ENCODE measurements at places on chromosomes 13 and 19.

GRCh38 chr13:44300895-44301638, 72.6 kb upstream of the SERP2 start:
- peak; percentile 92 for DNase-seq

GRCh38 chr19:3095441-3096191, 1.5 kb downstream of the GNA11 start:
- peak; percentile 34 for DNase-seq

GRCh38 chr13:41059456-41060081, 1.7 kb upstream of the WBP4 start:
- no peak for DNase-seq

GRCh38 chr13:44140888-44141724, 232.5 kb upstream of the SERP2 start:
- peak; percentile 42 for DNase-seq

GRCh38 chr19:38046254-38047048, 139.4 kb downstream of the SIPA1L3 start:
- no peak for DNase-seq

DNA sequence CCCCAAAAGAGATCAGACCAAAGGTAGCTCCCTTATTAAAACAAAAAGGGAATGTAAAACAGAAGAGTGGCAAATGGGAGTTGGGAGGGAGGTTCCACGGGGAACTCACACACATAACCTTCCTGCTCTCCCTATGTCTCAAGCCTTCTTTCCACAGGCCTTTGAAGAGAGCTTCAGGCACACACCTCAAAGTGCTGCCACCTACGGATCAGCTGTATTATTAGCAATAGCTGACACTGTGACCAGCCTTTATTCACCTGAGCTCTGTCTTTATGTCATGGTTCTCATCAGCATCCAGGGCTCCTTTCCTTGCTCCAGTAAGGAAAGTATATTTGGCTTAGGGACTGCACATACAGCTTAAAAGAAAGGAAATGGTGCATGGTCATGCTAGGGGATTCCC, 11.3 kb downstream of the ZNF571 start:
- no peak for DNase-seq

DNA sequence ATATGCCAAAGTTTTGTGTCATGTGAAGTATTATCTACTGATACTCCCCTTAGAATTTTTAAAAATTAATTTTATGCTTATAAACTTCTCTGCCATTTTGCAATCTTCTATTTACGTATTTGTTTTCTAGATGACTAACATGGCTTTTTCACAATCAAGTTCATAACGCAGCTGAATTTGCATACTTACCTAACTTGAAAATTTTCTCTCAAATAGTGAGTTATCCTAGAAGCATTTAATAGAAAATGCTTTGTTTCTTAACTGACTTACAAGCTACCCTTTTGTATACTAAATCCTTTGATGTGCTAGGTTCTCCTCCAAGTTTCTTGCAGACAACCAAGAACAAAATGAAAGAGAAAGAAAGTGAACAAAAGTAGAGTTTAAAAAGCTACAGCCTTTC, 683.5 kb downstream of the LIG4 start:
- DNase-seq, result no peak

GRCh38 chr13:30978981-30979956, 46.8 kb downstream of the TEX26 start:
- no peak for DNase-seq

GRCh38 chr19:8196271-8196927, 12.8 kb upstream of the CERS4 start:
- DNase-seq, result no peak

All from astrocyte of the hippocampus (primary cell).